ENCODE measurements at places on chromosomes 6 and 20.

DNA sequence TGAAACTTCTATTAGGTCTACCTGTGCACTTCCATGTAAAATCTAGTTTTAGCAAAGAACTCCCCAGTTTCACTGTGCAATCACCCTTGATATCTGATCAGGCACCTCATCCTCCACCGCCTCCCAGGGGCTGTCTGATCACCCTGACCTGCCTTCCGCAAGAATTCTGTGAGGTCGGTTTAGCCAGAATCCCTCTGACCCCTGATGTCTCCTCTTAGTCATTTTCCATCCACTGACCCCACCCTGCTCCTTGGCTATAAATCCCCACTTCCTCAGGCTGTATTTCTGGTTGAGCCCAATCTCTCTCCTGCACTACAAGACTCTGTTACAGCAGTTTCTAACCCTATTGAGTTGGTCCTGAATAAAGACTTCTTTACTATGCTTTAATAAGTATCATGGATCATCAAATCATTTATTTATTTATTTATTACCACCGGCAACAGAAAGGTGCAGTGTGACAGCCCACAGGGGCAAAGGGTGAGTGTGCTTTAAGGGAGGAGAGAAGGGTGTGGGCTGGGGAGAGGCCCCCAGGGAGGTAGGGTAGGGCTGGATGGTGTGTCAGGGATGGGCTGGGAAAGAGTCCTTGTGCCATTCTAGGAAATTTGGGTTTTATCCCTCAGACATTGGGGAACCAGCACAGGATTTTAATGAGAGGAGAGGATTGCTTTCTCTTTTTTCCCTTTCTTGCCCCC, 11.2 kb upstream of the SERPINB6 start:
- no peak for DNase-seq

DNA sequence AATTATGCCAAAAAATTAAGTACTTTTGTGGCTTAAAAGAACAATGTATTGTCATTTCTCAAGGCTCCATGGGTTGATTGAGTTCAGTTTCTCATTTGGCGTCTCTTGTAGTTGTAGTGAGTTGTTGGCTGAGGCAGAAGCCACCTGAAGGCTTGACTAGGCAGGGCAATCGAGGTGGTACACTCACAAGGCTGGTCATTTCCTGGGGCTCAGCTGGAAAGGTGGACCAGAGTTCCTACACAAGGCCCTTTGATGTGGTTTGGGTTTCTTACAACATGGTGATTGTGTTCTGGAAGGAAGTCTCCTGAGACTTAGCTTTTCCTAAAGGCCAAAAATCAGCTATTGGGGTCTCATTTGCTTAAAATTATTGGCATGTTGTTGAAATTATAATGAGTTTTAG, 22.6 kb downstream of the MAS1 start:
- DNase-seq: no peak

- DNase-seq: peak; percentile 47
Observed at GRCh38 chr20:5508044-5508443, 191.3 kb upstream of the PROKR2 start.

GRCh38 chr6:157385482-157385881, 4.5 kb downstream of the ZDHHC14 start:
- DNase-seq: no peak

GRCh38 chr6:165605901-165606739, 56.9 kb downstream of the PDE10A start:
- no peak for DNase-seq
